AG09309 (cell line): ENCODE measurements at places on chromosomes 5 and 9.

- DNase-seq = no peak
Measured at GRCh38 chr9:80649496-80649895, 1039.9 kb downstream of the TLE1 start.

DNA sequence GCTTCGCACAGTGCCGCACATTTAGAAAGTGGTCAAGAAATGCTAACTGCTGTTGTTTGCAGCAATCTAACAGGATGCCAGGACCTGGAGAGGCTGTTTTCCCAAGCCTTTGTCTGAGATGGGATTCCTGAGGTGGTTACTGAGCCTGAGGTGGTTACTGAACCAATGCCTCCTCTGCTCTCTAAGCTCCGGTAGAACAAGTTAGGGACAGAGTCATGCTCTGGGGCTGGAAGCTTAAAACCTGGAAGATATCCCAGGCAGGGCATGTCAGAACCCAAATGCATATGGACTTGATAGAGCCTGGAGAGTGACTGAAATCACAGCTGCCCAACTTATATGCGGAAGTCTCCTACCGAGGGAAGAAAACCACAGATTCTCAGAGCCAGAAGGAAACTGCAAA is 46.5 kb upstream of the FAT2 start:
- DNase-seq = no peak

DNA sequence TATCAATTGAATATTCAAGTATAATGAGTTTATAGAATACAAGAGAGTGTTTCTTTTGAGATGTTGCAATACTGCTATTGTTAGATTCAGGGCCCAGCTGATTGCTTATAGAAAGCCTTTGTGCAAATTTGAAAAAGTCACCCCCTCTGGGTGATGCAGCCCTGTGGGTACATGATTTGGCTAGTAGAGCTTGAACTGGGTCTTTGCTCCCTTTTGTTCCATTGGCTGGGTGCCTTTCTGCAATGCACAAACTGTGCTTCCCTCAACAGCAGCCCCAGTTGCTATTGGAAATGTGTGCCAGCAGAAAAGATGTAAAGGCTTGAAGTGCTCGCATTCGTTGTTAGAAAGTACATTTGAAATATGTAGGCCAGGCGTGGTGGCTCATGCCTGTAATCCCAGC is 61.8 kb upstream of the CEMIP2 start:
- DNase-seq = no peak

GRCh38 chr5:38494175-38494574 is 62.3 kb downstream of the LIFR start:
- DNase-seq = no peak

DNA sequence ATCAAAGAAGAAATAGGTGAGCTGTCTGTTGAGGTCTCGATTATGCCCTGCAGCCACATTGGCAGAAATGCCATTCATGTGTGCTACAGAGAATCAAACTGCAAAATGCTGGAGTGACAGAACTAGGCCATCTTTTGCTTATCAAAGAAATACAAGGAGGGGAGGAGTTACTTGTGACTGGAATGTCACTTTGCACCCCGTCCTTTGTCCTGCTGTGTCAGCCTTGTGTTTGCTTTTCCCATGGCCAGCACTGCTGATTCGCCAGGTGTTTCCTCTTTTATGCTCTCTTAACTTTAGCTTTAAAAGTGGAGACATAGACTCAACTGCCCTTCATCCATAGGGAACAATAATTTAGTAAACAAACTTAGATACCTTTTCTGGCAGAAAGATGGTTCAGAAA is 54.3 kb downstream of the SLC46A2 start:
- no peak for DNase-seq

DNA sequence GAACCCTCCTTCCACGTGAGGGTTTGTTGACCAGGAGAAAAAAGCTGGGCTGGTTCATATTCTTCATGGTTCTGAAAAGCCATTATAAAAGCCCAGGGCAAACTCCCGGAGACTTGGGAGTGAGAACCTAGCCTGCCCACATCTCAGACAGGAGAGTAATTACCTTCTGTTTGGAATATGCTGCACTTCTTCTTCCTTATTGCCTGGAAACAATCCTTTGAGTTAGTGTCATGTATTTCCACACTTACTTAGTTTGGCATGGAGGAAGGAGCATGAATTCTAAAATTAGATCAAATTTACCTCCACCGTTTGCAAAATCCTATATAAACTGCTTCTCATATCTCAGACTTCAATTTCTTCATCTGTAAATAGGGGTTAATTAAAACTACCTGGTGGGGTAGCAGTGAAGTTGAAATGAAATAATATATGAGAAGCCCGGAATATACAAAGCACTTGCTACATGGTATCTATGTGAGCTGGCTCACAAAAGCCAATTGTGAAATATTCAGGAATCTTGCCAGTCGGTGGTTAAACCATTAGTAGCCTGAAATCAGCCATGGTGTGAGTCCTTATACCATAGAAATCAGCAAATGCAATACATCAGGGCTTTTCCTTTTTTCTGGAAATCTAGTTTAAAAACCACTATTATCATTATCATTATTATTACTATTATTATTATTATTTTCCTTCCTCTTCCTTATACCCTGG is 140.0 kb upstream of the RAD23B start:
- DNase-seq = no peak

GRCh38 chr5:151234476-151235238 is 10.8 kb upstream of the CCDC69 start:
- no peak for DNase-seq

DNA sequence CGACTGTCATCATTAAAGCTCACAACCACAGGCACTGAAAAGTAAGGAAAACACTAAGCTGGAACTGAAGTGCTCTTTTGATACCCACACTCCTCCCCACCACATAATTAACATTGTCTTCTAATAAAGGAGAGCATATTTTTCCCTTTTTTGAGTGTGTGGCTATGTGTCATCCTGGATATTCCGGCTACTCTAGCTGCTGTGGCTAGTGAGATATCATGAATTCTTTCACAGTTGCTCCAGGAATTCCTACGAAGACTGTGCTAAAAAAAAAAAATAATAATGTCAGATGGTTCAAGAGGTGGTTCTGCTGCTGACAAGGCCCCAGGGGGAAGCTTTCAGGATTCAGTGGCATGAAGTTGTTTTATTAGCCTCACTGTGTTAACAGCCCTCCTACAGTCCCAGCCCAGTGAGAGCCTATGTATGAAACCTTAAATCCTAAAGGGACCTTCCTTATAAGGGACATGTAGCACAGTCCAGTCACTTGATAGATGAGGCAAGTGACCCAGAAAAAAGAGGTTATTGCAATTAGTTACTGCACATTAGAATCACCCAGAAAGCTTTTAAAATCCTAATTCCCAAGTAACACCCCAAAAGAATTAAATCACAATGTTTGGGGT is 46.6 kb downstream of the TMEM252 start:
- DNase-seq = no peak

DNA sequence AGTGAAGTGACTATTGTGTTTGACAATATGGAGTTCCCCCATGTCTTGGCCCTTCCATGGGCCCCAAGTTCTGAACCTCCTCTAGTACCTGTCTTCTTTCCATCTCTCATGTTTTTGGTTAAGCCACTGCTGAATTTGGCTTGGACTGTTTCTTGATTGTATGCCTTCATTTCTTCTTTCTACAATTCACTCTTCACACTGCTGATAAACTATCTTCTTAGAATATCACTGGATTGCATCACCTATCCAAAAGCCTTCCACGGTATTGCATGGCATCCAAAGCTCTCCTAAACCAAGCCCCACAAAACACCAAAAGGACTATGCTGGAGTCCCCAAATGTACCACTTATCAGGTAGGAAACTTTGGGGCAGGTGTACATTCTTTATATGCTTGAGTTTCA is 4.3 kb upstream of the POC5 start:
- DNase-seq = no peak

GRCh38 chr9:104374711-104375110 is 129.4 kb upstream of the OR13F1 start:
- no peak for DNase-seq

- DNase-seq = no peak
Measured at GRCh38 chr9:128082151-128082550, 14.1 kb downstream of the SLC25A25 start.

GRCh38 chr9:119986205-119986604 is 593.8 kb downstream of the CDK5RAP2 start:
- DNase-seq = no peak

DNA sequence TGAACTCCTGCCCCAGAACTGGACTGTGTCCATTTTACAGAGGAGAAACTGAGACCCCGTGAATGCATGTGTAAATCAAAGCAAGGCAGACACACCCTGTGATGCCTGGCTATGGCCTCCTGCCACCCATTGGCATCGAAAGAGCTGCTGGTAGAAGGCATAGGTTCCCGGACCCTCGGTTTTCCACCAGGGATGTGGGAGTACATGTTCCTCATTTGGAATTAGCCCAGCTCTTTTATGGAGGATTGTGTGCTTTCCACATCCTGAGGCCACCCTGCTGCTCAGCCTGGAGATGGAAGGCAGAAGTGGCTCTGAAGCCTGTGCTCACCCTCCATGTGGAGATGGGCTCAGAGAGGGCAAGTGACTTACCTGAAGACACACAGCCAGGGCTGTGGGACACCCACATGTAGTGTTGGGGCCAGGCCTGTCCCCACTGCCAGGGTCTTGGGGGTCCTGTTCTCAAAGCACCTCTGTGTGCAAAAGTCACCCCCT is 2.8 kb downstream of the SUSD3 start:
- no peak for DNase-seq

- no peak for DNase-seq
Measured at GRCh38 chr9:87805259-87805658, 77.4 kb upstream of the SPATA31E1 start.

DNA sequence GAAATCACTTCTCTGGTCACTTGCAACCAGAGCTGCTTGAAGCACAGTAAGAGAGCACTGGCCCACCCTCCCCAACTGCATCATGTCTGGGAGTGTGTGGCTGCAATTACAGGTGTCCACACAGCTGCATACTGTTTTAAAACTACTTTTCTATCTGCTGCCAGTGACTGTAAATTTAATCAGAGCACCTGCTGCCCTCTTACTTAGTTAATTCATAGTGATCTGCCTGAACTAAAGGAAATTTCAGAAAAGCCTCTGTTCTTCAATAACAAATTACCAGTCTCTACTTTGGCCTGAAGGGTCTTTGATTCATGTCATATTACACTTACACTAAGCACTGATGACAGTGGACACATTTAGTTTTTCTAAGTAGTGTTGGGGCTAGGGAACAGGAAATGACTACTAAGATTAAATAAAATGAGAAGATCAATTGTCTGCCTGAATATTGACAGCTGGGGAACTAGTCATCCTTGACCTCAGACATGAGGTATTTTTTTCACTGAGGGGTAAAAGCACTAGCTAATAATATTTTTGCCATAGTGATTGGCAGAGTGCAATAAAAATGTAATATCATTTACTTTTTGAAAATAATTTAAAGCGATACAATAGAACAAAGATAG is 788.9 kb upstream of the GRAMD2B start:
- no peak for DNase-seq

DNA sequence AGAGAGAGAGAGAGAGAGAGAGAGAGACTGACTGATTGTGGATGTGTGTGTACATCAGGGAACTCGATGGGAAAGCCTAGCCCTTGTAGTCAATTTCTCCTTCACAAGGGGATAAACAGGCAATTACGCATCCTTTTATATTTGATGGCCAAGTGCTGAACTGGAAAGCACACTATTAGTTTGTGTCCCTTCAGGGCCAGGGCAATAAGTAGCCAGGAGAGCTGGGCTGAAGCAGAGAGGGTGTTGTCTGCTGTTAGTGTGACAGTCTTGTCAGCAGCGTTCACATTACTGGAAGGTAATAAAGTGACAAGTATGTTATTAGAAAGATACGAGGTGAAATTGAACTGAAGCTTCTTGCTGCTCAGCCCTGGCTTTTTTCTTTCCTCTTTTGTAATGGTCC is 457.7 kb downstream of the BNC2 start:
- no peak for DNase-seq

- no peak for DNase-seq
Measured at GRCh38 chr5:173517648-173518047, 98.8 kb downstream of the BOD1 start.
